Spleen (tissue), 13 donors: ENCODE measurements at places on chromosomes 1 and 21. TPM values are rescaled to one million over a fixed set of nuclear protein-coding genes. Genes with fewer than 3 reads are reported as not detected.
A peak's percentile ranks its signal among the peaks of the same experiment; 100 is the strongest.

GRCh38 chr1:226862890-226863289, 7.5 kb upstream of the PSEN2 start:
- H3K4me1 ChIP-seq: no peaks in the 10 kb centered on the region
- no peaks in the 10 kb centered on the region for H3K36me3 ChIP-seq
- no peak overlapping the region for H3K4me3 ChIP-seq
- no peaks in the 10 kb centered on the region for H3K27me3 ChIP-seq
- no peak overlapping the region for H3K27ac ChIP-seq
- no peak for DNase-seq

DNA sequence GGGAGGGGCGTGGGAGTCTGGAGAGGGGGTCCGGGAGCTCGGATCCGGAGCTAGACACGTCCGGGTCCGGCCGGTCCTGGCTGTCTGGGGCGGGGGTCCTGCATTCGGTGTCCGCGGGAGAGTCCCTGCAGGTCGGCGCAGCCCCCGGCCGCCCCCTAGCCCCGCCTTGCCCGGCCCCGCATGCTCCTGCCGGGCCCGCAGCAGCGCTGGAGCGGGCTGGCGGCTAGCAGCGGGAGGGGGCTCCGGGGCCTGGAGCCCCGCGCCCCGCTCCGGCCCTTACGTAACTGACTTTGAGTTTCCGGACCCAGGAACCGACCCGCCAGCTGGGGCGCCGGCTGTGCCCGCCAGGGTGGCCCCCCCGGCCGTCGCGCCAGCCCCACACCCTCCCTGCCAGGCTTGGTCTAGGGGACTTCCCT, 26.9 kb upstream of the EPB41 start:
- DNase-seq: peak; percentile 92
- peak overlapping the region; percentile 60 for H3K4me3 ChIP-seq
- H3K4me1 ChIP-seq: peaks cover 71% of the 10 kb centered on the region

GRCh38 chr1:20308569-20308968, 17.9 kb downstream of the VWA5B1 start:
- DNase-seq: no peak
- H3K4me3 ChIP-seq: no peak overlapping the region
- H3K27ac ChIP-seq: no peak overlapping the region
- H3K4me1 ChIP-seq: no peaks in the 10 kb centered on the region

The IVL gene
- total RNA-seq: not detected

- no peak overlapping the region for H3K27ac ChIP-seq
- H3K36me3 ChIP-seq: no peaks in the 10 kb centered on the region
- no peaks in the 10 kb centered on the region for H3K27me3 ChIP-seq
- no peak for DNase-seq
- H3K4me3 ChIP-seq: no peak overlapping the region
- H3K4me1 ChIP-seq: peaks cover 37% of the 10 kb centered on the region
Measured at GRCh38 chr1:160844447-160845232, 18.0 kb downstream of the CD244 start.

The EDARADD gene
- total RNA-seq: 1.9 TPM

GRCh38 chr1:162904579-162904978, 43.6 kb upstream of the CCDC190 start:
- H3K4me1 ChIP-seq: no peaks in the 10 kb centered on the region
- no peak overlapping the region for H3K4me3 ChIP-seq
- DNase-seq: no peak
- no peaks in the 10 kb centered on the region for H3K27me3 ChIP-seq

DNA sequence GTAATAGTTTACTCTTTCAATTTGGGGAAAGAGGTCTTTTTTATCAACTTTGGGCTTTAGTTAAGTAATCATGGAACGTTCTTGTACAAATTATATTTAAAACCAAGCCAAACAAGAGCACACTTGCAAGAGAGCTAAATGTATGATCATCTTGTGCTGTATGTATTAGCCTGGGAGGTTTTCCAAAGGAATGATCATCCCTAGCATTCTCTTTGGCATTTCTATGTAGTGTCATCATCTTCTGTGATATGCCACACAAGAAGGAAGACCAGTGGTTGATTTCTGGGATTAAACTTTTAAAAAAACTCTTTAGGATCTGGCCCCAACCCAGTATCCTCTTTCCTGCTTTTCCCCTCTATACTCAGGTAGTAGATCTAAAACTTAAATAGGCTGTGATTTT, 38.4 kb upstream of the KCNQ4 start:
- peaks cover 46% of the 10 kb centered on the region for H3K36me3 ChIP-seq
- no peak overlapping the region for H3K27ac ChIP-seq
- H3K4me3 ChIP-seq: no peak overlapping the region

DNA sequence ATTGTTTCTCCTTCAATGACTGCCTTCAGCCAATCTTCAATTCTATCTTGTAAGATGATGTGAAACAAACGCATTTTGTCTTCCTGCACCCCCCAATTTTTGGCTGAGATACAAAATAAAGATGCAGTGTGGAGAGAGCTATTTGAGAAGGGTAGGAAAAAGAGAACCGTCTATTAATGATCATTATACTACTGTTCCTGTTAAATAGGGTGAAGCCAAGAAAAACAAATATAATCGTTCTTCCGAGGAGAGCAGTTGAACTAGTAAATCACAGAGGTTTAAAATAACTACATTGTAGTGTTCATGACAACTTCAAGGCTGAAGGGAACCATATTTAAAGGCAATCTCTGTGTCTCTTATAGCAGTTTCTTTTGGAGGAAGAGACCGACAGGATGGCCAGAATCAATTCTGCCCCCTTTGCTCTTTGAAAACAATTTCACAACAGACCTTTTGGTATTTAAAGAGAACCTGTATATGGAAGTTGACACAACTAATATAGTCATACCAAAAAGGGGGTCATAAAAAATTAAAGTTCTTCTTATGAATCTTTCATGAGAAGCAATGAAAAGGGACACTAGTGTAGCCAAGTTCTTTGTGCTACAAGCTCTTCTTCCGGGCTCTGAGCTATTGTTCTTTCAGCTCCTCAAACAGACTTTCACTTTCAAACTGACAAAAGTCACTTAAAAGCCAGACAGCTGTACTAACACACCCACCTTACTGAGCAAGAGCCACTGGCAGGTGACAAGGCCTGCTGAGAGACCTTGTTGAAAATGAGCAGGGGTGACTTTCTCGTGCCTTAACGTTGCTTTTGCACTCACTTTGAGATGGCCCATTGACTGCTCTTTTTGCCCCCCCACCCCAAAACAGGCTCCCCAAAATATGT, 30.9 kb downstream of the PROX1 start:
- H3K36me3 ChIP-seq: no peaks in the 10 kb centered on the region
- no peak overlapping the region for H3K27ac ChIP-seq
- no peak overlapping the region for H3K4me3 ChIP-seq

DNA sequence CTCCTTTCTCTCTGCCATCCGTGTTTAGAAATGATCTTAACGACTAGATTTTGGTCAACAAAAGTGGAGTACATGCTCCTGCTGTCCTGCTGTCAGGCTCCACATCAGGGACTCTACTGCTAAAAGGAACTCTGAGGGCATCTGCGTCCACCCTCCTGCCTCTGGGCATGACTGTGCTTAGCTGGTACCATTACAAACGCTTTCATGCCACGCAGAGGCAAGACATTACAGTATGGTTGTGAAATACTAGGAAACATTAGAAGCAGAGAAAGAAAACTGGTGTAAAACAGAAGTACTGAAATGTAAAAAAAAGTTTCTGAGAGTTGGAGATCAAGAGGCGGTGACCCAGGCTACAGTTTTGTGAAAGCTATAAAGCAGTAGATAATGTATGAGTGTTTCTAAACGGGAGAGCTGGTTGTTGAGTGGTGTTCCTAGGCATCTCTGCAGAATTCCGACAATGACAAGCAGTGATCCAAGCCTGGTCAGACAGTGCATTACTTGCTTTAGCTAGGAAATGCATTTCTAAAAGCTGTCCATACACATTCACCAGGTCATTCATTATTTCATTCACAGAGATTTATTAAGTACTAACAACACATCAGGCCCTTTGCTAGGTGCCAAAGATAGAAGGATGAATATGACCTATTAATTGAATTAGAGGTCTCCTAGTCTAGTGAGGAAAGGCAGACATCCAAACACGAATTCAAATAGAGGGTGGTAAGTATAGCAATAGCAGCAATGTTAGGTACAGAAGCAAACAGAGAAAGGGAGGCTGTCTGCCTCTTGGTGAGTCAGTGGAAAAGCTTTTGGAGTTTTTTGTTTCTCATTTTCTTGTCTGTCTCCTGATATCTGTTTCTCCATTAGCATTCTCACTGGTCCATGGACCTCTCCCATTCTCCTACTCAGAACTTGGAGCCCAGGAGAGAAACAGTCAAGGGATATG, 401.9 kb downstream of the LMO4 start:
- H3K4me3 ChIP-seq: no peak overlapping the region
- DNase-seq: no peak
- no peaks in the 10 kb centered on the region for H3K36me3 ChIP-seq
- no peaks in the 10 kb centered on the region for H3K4me1 ChIP-seq

The SAMD11 gene
- 15.9 TPM for total RNA-seq

The SPATA46 gene
- total RNA-seq: not detected

- no peaks in the 10 kb centered on the region for H3K27me3 ChIP-seq
- H3K4me1 ChIP-seq: no peaks in the 10 kb centered on the region
- no peak overlapping the region for H3K27ac ChIP-seq
- no peak overlapping the region for H3K4me3 ChIP-seq
- DNase-seq: no peak
Measured at GRCh38 chr1:199102239-199102638, 463.4 kb downstream of the PTPRC start.

The ANGPTL1 gene
- 15.6 TPM for total RNA-seq

The MOV10 gene
- 57.9 TPM for total RNA-seq

DNA sequence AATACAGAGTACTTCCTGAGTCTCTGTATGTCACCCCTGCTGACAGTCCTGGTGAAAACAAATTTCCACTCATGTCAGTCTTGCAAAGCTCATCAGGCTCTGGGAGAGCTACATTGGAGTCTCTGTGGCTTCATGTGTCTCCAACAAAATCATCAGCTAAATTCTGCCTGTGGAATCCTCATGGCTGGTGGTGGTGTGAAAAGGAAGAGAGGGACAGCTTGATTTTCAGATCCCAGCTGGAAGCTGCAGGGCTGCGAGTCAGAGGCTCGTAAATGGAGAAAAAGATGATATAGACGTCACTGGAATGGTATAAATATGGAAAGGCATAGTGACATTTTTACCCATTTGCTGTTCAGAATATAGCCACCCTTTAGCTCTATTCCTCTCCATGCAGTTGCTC, 150.2 kb downstream of the ASTN1 start:
- DNase-seq: no peak
- no peak overlapping the region for H3K27ac ChIP-seq
- H3K27me3 ChIP-seq: no peaks in the 10 kb centered on the region
- no peak overlapping the region for H3K4me3 ChIP-seq
- H3K36me3 ChIP-seq: no peaks in the 10 kb centered on the region
- no peaks in the 10 kb centered on the region for H3K4me1 ChIP-seq

The RBM8A gene
- total RNA-seq: 170 TPM

The LAD1 gene
- total RNA-seq: not detected

The UBL4B gene
- total RNA-seq: not detected

DNA sequence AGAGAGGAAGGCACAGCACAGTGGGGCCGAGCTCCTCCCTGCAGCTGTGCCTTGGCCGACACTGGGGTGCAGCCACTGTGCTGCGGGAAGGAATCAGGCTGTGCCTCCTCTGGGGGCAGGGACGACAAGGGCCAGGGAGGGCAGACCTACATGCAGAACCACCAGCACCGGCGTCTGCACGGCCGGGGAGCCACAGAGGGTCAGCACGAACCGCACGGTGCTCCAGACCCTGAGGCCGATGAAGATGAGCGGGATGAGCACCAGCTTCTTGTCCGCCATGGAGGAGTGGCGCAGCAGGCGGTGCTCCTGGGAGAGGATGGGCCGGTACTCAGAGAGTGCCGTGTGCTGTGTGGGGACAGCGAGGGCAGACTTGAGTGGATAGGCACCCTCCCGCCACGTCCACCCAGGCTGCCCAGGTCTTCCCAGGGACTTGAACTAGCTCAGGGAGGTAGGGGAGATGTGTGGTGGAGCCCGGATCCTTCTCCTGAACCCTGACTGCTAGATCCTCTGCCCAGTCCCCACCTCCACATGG, 23.5 kb downstream of the GPR157 start:
- no peak overlapping the region for H3K4me3 ChIP-seq
- DNase-seq: peak; percentile 20
- peaks cover 3% of the 10 kb centered on the region for H3K4me1 ChIP-seq
- peaks cover 75% of the 10 kb centered on the region for H3K36me3 ChIP-seq
- no peaks in the 10 kb centered on the region for H3K27me3 ChIP-seq

The S100A5 gene
- total RNA-seq: not detected

The EIF4G3 gene
- total RNA-seq: 63.1 TPM

DNA sequence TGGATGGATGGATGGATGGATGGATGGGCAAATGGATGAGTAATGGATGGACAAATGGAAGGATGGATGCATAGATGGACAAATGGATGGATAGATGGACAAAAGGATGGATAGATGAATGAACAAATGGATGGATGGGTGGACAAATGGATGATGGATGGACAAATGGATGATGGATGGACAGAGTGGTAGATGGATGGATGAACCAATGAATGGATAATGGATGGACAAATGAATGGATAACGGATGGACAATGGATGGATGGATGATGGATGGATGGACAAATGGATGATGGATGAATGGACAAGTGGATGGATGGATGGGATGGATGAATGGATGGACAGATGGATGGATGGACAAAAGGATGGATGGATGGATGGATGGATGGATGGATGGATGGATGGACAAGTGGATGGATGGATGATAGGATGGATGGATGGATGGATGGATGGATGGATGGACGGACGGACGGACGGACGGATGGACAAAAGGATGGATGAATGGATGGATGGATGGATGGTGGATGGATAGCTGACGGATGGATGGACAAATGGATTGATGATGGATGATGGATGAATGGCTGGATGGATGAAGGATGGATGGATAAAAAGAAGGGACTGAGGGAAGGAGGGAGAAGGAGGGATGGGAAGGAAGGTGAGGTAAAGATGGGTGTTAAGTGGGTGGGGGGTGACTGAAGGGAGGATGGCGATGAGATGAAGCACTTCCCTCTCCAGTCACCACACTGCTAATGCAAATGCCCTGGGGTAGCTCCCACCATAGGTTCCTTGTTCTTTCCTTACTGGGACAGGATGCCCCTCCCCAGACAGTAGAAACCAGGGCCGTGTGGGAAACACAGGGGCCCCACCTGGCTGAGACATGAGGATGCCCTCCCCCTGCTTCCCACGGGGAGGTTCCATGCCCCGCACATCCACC, 29.8 kb downstream of the CHD5 start:
- no peak for DNase-seq
- H3K27ac ChIP-seq: no peak overlapping the region
- H3K36me3 ChIP-seq: no peaks in the 10 kb centered on the region

DNA sequence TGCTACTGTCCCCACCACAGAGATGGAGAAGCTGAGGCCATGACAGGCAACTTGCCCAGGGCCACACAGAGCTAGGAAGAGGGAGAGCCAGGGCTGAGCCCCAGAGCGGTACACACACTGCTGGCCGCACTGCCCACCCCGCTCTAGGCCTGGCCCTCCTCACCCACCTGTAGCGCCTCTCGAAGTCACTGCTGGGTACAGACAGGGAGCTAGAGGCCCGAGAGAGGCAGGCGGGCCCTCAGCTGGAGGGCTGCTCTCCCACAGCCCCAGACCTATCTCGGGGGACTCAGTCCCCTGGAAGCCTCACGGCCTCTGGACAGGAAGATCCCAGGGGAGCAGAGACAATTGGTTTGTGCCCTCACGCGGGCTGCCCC, 17.3 kb upstream of the PLEKHG5 start:
- DNase-seq: no peak
- no peaks in the 10 kb centered on the region for H3K4me1 ChIP-seq
- H3K27me3 ChIP-seq: no peaks in the 10 kb centered on the region
- H3K36me3 ChIP-seq: no peaks in the 10 kb centered on the region
- H3K27ac ChIP-seq: no peak overlapping the region

The RPTN gene
- not detected for total RNA-seq
